NCI-H187 (cell line): ENCODE measurements at places on chromosomes 16 and 17.

- DNase-seq: no peak
Observed at GRCh38 chr17:50210240-50211225, 9.1 kb upstream of the COL1A1 start.

GRCh38 chr17:72945473-72945872 is 147.0 kb downstream of the SLC39A11 start:
- no peak for DNase-seq

- no peak for DNase-seq
Observed at GRCh38 chr16:55376045-55376444, 52.0 kb downstream of the IRX6 start.

DNA sequence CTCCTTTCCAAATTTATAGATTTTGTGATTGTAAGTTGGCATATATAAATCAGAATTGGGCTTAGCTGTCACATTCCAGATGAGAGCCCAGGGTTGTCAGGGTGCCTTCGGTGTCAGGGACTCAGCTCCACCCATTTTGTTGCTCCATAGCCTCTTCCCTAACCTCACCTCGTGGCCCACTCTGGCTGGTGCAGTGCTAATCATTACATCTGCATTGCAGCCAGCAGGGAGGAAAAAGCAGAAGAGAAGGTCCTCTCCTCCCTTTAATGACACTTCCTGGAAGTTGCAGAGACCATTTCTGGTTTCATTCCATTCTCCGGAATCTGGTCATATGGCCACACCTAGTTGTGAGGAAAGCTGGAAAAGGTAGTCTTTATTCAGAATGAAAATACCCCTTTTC is 113.3 kb downstream of the CCT6B start:
- no peak for DNase-seq

DNA sequence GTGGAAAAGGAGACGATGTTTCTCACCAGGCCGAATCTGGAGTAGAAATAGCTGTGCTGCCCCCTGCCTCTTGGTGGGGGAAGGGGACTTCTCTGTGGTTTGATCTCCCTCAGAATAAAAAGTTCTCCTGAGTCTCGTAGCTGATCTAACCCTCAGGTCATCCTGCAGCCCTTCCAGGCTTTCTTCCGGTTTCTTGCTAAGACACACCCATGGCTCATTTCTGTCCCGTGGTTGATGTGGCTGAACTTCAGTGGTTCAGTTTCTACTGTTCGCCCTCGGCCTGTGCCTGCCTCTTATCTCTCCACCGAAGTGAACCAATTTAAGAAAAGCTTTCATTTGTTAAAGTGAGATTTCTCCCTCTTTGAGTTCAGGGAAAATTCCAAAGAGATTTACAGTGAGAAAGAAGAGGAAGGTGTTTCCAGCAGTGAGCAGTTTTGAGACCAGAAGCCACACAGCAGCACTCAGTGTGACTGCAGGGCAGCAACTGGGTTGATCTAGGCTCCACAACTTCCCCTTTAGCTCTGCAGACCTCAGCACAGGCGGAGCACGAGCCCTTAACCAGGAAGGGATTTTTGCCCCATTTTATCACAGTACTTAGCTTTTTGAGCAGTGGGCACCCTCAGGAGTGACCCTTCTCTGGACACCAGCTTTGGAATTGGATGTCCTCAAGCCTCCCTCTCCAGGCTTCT is 34.9 kb upstream of the CACNG5 start:
- DNase-seq: no peak

GRCh38 chr16:11784038-11784369 is 13.1 kb downstream of the ZC3H7A start:
- DNase-seq: no peak

- no peak for DNase-seq
Observed at GRCh38 chr17:81374890-81375289, 20.4 kb upstream of the BAHCC1 start.

GRCh38 chr17:6576038-6576785 is 19.9 kb upstream of the PITPNM3 start:
- no peak for DNase-seq

- no peak for DNase-seq
Observed at GRCh38 chr17:80941171-80941570, 50.5 kb upstream of the CHMP6 start.

DNA sequence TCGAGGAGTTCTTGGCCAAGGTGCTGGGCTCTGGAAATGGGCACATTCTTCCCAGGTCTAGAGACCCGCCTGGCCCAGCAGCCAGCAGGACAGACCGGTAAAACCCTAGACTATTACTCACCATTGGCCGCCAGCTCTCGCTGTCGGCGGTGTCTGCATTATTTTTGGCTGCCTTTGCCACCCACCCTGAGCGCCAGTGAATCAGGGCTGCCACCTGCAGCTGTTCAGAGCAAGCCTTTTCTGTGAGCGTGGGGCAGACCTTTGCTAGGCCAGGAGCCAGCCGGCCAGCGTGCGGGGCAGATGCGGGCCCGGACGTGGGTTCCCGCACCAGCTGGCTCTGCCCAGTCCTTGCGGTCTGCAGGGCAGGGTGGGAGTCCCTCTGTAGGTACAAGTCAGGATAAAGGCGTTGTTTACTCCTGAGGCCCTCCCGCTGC is 15.8 kb upstream of the CLEC18A start:
- no peak for DNase-seq

- DNase-seq: no peak
Observed at GRCh38 chr17:489758-490329, 137.2 kb upstream of the RPH3AL start.

GRCh38 chr16:85524630-85525419 is 88.3 kb upstream of the GSE1 start:
- DNase-seq: no peak

- DNase-seq: no peak
Observed at GRCh38 chr17:65783845-65784334, 222.4 kb upstream of the AXIN2 start.

DNA sequence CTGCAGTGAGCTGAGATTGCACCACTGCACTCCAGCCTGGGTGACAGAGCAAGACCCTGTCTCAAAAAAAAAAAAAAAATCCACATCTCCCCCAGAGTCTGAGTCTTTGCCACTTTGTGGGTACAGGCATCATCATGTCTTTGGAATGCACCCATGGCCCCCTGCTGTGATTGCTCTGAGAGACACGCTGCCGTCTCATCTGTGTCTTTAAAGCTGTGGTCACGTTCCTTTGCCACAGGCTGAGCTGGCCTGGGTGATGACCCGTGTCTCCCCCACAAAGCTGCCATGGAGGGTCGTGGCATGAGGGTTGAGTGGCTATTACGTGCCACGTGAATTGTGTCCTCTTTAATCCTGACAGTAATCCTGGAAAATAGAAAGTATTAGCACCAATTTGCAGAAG is 20.2 kb downstream of the CRISPLD2 start:
- no peak for DNase-seq

GRCh38 chr16:65767125-65767524 is 599.4 kb upstream of the CDH5 start:
- DNase-seq: no peak

DNA sequence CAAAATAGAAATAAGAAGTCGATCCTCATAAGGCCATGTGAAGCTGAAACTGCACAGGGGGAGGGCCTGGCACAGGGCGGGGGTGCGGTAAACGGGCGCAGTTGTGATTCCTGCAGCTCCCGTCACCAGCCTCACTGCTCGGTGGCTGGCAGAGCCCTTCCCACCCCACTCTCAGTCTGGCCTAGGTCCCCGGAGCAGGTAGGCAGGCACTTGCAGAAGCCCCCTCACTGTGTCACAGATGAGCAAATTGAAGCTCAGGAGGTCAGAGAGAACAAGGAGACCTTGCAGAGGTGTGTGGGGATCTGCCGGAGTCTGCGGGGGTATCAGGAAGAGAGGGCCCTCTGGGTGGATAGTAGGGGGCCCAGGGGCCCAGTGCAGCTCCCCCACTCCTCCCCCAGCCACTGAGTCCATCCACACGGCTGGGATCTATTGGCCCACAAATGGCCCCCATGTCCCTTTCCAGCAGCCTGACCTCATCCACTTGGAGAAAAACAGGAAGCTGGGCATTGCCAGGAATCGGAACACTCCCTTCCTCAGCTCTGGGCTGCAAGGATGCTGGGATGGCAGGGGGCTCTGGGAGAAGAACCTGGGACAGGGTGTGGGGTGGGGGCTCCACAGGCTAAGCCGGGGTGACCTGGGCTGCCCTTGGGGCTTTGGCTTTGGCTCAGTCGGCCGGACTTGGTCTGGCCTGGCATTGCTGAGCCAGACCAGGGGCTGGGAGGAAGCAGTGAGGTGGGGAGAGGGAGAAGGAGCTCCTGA is 21.4 kb upstream of the MAP3K14 start:
- DNase-seq: no peak

- DNase-seq: peak; percentile 95
Observed at GRCh38 chr17:73757420-73757819, 113.2 kb upstream of the SDK2 start.

GRCh38 chr17:17313350-17313991 is 10.3 kb downstream of the NT5M start:
- DNase-seq: no peak

GRCh38 chr17:12429116-12429515 is 236.6 kb upstream of the MYOCD start:
- no peak for DNase-seq

DNA sequence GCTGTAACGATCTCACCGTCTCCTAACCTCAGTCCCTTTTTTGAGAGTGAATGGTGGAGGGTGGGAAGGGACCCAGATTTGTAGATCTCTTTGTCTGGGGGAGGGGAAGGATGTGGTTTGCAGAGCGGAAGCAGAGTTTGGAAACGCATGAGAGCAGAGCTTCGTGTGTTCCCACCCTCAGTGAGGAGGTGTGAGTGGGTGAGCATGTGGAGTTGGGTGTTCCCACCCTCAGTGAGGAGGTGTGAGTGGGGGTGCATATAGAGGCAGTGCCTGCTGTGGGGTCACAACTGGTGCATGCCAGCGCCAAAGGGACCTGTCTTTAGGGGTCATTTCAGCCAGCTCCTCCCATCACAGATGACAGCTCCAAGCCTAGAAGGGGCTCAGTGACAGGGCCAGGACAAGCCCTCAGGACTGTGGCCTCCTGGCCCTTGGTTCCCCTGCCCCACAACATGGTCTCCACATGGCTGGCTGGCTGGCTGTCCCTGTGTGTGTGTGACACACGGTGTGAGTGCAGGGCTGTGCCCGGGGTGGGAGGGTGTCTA is 1.8 kb upstream of the CISD3 start:
- DNase-seq: no peak

- DNase-seq: no peak
Observed at GRCh38 chr17:900336-900934, 79.1 kb downstream of the NXN start.
